Activated CD4-positive, alpha-beta T cell treated with anti-CD3 and anti-CD28 coated beads, Interleukin-2, amount 10 ng/mL, durations not matched to agents 24 days and 14 days (primary cell): ENCODE measurements at places on chromosomes 2 and 18. TPM values are rescaled to one million over a fixed set of nuclear protein-coding genes. Genes with fewer than 3 reads are reported as not detected.

The VIT gene
- total RNA-seq: not detected in 2 replicates

The RAB17 gene
- 0.26 TPM in 1 of 2 replicates, not detected in the other for total RNA-seq

The CCDC148 gene
- not detected in 2 replicates for total RNA-seq

The FNDC4 gene
- not detected in 2 replicates for total RNA-seq

The CNTNAP5 gene
- not detected in 2 replicates for total RNA-seq

The DSG1 gene
- not detected in 2 replicates for total RNA-seq

The TRIB2 gene
- 4.0 and 5.1 TPM in 2 replicates for total RNA-seq

- no peak overlapping the region for H3K27ac ChIP-seq
- H3K36me3 ChIP-seq: peaks cover 1% of the 10 kb centered on the region
- H3K4me1 ChIP-seq: peaks cover 8% of the 10 kb centered on the region
- H3K4me3 ChIP-seq: no peak overlapping the region
- DNase-seq: no peak
Measured at GRCh38 chr2:112273349-112273748, 2.0 kb upstream of the ZC3H6 start.

- no peak overlapping the region for H3K4me3 ChIP-seq
- no peaks in the 10 kb centered on the region for H3K36me3 ChIP-seq
- no peak for DNase-seq
- no peaks in the 10 kb centered on the region for H3K4me1 ChIP-seq
Measured at GRCh38 chr2:182415771-182416170, 11.1 kb downstream of the PDE1A start.

DNA sequence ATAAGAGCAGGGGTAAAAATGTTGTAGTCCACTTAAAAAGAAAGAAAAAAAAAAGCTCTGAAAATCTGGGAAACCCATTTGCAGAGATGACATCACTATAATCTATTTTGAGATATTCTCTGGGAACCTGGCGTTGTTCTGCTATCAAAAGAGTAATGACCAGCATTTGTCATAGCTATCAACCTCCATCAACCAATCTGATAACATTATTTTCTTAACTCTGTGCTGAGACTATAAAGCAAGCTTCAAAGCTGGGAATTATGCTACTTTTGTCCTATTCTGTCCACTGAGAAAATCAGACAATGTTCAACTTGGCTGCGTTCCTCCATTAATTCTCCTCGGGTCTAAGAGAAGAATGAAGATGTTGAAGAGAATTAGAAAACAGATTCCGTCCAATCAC is 107.5 kb downstream of the STK39 start:
- H3K4me1 ChIP-seq: peaks cover 6% of the 10 kb centered on the region
- no peak overlapping the region for H3K4me3 ChIP-seq
- peaks cover 22% of the 10 kb centered on the region for H3K36me3 ChIP-seq
- H3K27ac ChIP-seq: no peak overlapping the region
- DNase-seq: no peak

DNA sequence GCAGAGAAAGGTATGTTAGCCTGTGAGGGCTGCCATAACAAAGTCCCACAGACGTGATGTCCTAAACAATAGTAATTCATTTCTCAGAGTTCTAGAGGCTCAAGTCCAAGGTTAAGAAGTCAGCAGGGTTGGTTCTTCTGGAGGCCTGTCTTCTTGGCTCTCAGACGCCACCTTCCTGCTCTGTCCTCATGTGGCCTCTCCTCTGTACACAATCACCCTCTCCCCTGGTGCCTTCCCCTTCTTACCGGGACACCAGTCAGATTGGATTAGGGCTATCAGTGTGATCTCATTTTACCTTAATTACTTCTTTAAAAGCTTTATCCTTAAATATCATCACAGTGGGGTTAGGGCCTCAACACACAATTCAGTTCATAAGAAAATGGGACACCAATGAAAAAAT is 860.5 kb downstream of the RNF144A start:
- peaks cover 5% of the 10 kb centered on the region for H3K36me3 ChIP-seq
- H3K27me3 ChIP-seq: no peaks in the 10 kb centered on the region
- no peak overlapping the region for H3K27ac ChIP-seq
- H3K4me1 ChIP-seq: peaks cover 31% of the 10 kb centered on the region
- DNase-seq: no peak

GRCh38 chr2:156147594-156148330 is 184.8 kb downstream of the NR4A2 start:
- H3K27ac ChIP-seq: no peak overlapping the region
- H3K27me3 ChIP-seq: no peaks in the 10 kb centered on the region
- DNase-seq: no peak
- no peaks in the 10 kb centered on the region for H3K4me1 ChIP-seq
- H3K36me3 ChIP-seq: no peaks in the 10 kb centered on the region

GRCh38 chr2:9800975-9801726 is 42.1 kb upstream of the TAF1B start:
- no peak for DNase-seq
- H3K4me1 ChIP-seq: peaks cover 31% of the 10 kb centered on the region
- H3K36me3 ChIP-seq: no peaks in the 10 kb centered on the region
- H3K27me3 ChIP-seq: peaks cover 11% of the 10 kb centered on the region
- H3K4me3 ChIP-seq: no peak overlapping the region

GRCh38 chr18:51235009-51235789 is 37.7 kb upstream of the MEX3C start:
- H3K36me3 ChIP-seq: no peaks in the 10 kb centered on the region
- H3K4me3 ChIP-seq: peak overlapping the region; percentile 10
- no peaks in the 10 kb centered on the region for H3K27me3 ChIP-seq
